ENCODE measurements at places on chromosomes 5 and 9. TPM values are rescaled to one million over a fixed set of nuclear protein-coding genes. Genes with fewer than 3 reads are reported as not detected.

DNA sequence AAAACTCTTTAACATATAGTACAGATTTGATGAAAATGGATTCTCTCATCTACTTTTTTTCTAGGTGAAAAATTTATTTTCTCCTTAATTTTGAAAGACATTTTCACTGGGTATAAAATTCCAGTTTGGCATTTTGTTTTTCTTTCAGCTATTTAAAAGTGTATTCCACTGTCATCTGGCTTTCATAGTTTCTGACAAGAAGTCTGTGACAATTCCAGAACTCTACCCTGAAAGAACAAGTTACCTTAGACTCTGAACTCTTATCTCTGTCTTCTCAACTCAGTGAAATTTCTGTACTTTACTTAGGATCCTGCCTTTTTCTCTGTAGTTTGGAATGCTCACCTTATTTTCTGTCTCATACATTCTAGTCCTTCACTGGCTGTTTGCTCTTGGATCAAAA lies 161.7 kb downstream of the RANBP17 start:
- no peak for DNase-seq

GRCh38 chr5:542319-543311 lies 18.4 kb upstream of the SLC9A3 start:
- DNase-seq = no peak

DNA sequence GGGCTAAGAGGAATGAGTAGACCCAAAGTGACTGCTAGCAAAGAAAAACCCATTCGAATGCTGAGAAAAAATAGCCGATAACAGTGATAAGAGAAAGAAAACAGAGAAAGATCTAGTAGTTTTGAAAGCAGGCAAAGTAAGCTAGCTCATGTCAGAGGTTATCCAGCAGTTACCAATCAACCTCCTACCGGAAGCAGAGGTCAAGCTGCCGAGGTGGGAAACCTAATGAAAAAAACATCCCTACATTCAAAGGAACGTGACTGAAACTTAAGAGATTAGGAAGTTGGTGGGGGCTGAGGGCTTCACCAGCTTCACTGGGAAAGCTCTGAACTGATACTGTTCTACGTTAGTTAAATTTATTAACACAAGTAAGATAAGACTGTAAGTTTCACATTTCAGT lies 32.6 kb downstream of the SSBP2 start:
- no peak for DNase-seq

DNA sequence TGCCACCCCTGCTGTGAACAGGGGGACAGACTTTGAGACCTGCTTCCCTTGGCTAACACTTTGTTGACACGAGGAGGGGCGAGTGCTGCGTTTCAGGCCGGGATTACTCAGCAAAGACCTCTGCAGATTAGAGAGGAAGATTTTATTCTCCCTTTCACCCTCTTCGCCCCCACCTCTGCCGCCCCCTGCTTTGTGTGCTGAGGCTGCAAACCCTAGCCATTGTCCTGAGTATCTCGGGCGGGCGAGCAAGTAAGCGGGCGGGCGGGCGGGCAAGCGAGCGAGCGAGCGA lies 6.0 kb downstream of the ISL1 start:
- DNase-seq = no peak

DNA sequence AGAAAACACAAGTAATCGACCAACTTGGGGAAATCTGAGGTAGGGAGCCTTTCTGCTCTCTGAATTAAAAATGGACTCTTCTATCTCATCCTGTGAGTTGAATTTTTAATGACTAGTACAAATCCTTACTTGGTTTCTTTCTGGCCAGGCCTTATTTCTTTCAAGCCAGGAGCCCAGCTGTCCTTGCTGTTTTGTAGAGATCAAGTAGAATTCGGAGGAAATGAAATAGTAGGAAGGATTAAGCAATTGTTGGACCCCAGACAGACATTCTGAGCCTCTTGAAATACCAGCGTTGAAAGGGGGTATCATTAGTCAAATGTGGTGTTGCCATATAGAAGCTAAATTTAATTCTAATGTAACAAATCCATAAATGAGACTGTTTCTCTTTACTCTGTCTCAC lies 53.7 kb upstream of the SMIM15 start:
- DNase-seq = no peak

WDR31 gene
- total RNA-seq = 1.6 TPM

NDFIP1 gene
- 24.2 TPM for total RNA-seq

GRCh38 chr9:6495466-6495865 lies 82.5 kb downstream of the UHRF2 start:
- DNase-seq = no peak

GRCh38 chr9:89109666-89110065 lies 69.0 kb downstream of the SHC3 start:
- no peak for DNase-seq

GRCh38 chr5:128038643-128039042 lies 44.9 kb upstream of the SLC12A2 start:
- DNase-seq = no peak

All from activated B cell treated with CpG ODN at 0.5 μM for 24 hours (primary cell).